ENCODE measurements at places on chromosomes 11 and 22. TPM values are rescaled to one million over a fixed set of nuclear protein-coding genes. Genes with fewer than 3 reads are reported as not detected.

GRCh38 chr11:15169815-15170551 is 55.3 kb downstream of the INSC start:
- H3K4me3 ChIP-seq = no peak overlapping the region
- no peak for DNase-seq
- H3K36me3 ChIP-seq = no peaks in the 10 kb centered on the region
- H3K4me1 ChIP-seq = no peaks in the 10 kb centered on the region

DTX4 gene
- 8.7 TPM for total RNA-seq

GRCh38 chr11:121550247-121551030 is 97.7 kb upstream of the SORL1-AS1 start:
- no peak overlapping the region for H3K27ac ChIP-seq
- H3K4me1 ChIP-seq = peaks cover 6% of the 10 kb centered on the region
- DNase-seq = no peak

CABP7 gene
- not detected for total RNA-seq

RAB39A gene
- not detected for total RNA-seq

GRCh38 chr11:123301696-123302400 is 106.8 kb upstream of the CLMP start:
- peak overlapping the region; percentile 47 for H3K4me3 ChIP-seq
- no peak overlapping the region for H3K27ac ChIP-seq
- peaks cover 8% of the 10 kb centered on the region for H3K27me3 ChIP-seq

GRCh38 chr11:65274735-65275682 is 13.2 kb downstream of the POLA2 start:
- no peaks in the 10 kb centered on the region for H3K27me3 ChIP-seq
- H3K4me3 ChIP-seq = no peak overlapping the region
- H3K4me1 ChIP-seq = peaks cover 2% of the 10 kb centered on the region

DNA sequence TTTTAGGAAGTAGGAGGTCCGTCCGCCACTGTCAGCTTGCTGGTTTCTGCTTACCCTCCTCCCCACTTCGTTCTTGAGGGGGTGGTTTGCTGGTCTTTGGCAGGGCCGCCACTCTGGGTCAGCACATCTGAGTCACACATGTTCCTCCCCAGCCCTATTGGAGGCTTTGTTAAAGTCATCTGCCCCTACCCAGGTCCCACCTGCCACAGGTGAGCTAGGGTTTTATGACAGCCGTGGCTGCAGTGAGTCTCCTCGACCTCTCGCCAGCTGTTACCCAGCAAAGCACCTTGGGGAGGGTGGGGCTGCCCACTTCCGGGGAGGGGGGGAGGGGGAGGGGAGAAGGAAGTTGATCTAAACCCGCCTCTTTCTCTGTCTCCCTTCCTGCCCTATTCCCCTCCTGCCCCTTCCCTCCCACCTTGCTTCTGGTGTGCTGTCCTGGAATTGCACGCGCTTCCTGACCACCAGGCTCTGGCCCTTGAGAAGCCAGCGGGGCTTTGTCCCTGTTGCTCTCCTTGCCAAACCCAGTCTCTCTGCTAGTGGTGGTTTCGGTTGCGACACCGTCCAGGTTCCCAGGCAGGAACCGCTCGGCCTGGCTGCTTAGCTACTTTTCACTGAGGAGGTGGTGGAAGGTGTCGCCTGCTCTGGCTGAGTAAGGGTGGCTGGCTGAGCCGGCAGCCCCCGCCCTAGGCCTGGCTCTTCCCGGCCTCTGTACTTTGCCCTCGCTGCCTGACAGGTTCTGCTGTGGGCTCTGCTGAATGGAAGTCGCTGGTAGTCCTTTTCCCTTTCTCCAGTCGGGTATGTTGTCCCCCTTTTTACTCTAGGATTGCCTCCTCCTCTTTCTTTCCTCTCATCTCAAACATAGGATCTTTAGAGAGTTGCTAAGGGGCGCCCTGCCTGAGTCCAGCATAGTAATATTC is 28.5 kb downstream of the RCOR2 start:
- H3K27me3 ChIP-seq = no peaks in the 10 kb centered on the region
- peak overlapping the region; percentile 86 for H3K27ac ChIP-seq
- no peak for DNase-seq
- H3K36me3 ChIP-seq = no peaks in the 10 kb centered on the region

DNA sequence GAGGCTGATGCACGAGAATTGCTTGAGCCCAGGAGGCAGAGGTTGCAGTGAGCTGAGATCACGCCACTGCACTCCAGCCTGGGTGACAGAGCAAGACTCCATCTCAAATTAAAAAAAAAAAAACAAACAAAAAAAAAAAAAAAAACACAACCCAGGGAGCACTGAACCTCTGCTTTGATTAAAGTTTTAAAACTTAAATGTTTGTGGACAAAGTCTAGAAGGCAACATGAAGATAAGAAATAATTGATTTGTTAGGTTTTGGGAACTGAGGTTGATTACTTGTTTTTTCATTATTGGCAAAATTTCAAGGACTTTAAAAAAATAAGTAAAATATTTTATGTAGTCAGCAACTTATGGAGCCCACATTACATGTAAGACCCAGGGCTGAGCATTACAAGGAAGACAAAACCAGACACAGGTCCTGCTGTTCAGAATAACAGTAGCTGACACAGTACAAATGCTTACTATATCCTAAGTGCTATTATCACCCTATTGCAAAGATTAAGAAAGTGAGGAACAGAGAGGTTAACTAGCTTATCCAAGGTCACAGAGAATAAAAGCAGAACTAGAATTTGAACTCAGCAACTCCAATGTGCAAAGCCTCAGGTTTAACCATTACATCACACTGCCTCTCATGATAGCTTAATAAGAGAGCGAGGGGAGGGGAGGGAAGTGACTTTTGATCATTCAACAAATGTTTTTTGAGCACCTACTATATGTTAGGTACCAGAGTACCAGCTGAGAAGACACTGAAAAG is 2.3 kb upstream of the CRY2 start:
- DNase-seq = no peak
- no peak overlapping the region for H3K27ac ChIP-seq
- H3K27me3 ChIP-seq = no peaks in the 10 kb centered on the region

DNA sequence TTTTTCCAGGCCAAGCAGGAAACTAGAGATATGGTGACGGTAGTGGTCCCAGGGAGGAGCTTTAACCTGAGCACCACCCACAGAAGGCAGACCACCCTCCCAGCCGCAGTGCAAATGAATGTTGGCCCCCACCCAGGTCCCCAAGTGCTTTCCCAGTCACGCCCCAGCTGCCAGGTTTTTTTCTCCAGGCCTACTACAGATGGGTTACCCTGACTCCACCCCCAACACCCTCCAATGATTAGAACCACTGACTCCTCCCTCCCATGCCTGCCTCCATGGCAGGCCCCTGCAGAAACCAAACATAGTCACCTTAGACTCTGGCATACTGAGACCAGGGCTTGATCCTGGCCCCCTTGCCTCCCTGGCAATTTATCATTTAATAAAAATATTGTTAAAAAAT is 58.7 kb upstream of the CHST1 start:
- no peak overlapping the region for H3K4me3 ChIP-seq
- no peaks in the 10 kb centered on the region for H3K4me1 ChIP-seq
- H3K27me3 ChIP-seq = no peaks in the 10 kb centered on the region
- no peaks in the 10 kb centered on the region for H3K36me3 ChIP-seq

GPHA2 gene
- not detected for total RNA-seq

CCDC15 gene
- 4.8 TPM for total RNA-seq

GRCh38 chr11:83041126-83041525 is 30.6 kb downstream of the RAB30 start:
- DNase-seq = no peak
- no peaks in the 10 kb centered on the region for H3K36me3 ChIP-seq
- no peak overlapping the region for H3K4me3 ChIP-seq

C11orf52 gene
- total RNA-seq = 10.4 TPM

OR51I1 gene
- not detected for total RNA-seq

DNA sequence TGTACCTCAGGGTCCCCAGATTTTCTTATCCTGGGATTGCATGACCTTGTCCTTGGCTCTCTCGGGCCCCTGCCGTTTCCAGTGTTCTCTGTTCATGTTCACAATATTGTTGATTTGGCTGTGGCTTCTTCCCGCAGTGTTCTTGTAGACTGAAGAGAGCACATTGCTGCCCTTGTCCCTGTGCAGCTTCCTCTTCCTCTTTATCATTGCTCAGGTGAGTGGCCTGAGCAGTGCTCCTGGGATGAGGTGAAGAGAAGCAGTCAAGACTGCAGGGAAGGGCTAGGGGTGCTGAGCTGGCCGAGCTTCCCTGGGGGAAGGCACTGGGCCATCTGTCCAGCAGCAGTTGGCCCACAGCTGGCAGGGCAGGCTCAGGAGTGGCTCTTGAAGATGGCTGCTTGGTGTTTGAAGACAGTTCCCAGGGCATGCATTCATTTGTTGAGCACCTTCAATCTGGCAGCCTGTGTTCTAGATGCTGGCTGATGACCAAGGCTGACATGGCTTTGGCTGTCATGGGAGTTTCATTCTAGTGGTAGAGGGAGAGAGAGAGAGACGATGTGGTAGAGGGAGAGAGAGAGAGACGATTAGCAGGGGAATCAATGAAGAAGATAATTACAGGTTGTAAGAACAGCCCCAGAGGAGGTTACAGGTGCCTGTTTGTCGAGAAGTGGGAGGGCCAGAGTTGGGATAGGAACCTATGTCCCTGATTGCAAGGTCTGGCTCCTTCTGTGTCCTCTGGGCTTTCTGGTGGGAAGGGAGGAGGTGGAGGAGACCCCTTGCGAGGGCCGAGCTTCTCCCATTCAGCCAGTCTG is 17.4 kb downstream of the BMAL1 start:
- no peak for DNase-seq
- H3K4me3 ChIP-seq = no peak overlapping the region
- H3K4me1 ChIP-seq = peaks cover 26% of the 10 kb centered on the region
- H3K27me3 ChIP-seq = no peaks in the 10 kb centered on the region
